ENCODE measurements at places on chromosomes 16 and 17.
A peak's percentile ranks its signal among the peaks of the same experiment; 100 is the strongest.

- DNase-seq, result no peak
Measured at GRCh38 chr17:32933881-32934280, 5.9 kb downstream of the TMEM98 start.

- no peak for DNase-seq
Measured at GRCh38 chr17:80475910-80476876, at the start of gene NPTX1. Gene NPTX1, minus strand, starts transcription at chr17:80476607. Its CDS starts 161 bp downstream, at chr17:80476446.

- DNase-seq, result no peak
Measured at GRCh38 chr16:11835309-11835708, 16.0 kb downstream of the RSL1D1 start.

DNA sequence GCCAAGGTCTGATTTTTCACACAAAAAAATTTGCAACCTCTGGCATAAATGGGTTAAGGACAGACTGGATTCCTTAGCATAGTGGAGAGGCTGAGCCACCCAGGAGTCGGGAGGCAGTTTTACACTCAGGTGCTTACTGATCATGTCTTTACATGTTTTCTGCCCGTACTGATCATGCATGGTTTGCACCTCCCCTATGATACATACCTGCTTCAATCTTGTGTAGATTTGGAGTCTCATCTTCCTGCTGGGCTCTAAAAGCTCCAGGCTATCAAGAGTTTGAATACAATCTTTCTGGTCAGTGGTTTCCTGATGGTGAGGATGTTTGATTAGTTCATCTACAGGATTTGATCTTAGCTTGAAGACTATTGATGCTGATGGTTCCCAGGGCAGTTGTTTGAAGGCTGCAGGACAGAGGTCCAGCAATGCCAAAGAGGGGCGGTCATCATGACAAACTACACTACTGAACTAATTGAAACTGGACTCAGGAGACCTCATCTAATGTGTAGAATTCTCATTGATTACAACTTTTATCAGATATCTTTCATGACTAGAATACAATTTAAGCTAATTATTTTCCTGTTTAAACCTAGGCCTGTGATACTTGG lies 6.9 kb downstream of the C1QBP start:
- no peak for DNase-seq

- DNase-seq, result no peak
Measured at GRCh38 chr17:20008242-20009051, 712 bp upstream of the SPECC1 start.

DNA sequence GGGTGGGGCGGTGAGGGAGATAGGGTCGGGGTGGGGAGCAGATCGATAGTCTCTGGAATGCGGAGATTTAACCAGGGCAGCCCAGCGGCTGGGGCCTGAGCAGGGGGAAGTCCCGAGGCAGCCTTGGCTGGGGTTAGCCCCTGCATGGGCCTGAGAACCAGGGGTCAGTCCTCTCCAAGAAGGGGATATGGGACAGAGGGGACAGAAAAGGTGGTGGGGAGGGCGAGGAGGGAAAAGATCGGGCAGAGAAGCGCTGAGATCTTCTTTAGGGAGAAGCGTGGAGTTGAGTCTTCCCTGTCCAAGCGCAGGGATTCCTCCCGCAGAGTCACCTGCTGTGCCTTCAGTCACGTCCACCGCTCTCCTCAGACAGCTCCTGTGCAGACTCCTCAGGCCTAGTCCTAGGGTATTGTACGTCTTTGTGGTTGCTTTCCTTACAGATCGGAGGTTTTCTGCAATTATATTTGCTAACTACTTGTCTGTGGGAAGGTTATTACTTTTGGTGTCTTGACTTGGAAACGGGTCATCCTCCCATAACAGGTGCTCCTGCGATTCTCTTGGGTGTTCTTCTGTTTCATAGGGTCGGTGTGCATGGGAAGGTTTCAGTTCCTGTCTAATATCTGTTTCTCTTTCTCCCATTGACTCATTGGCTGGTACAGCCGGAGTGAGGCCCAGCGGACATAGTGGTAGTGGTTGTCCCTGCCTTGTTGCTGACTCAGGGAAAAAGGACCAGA lies 952 bp downstream of the CD300A start:
- peak; percentile 22 for DNase-seq

DNA sequence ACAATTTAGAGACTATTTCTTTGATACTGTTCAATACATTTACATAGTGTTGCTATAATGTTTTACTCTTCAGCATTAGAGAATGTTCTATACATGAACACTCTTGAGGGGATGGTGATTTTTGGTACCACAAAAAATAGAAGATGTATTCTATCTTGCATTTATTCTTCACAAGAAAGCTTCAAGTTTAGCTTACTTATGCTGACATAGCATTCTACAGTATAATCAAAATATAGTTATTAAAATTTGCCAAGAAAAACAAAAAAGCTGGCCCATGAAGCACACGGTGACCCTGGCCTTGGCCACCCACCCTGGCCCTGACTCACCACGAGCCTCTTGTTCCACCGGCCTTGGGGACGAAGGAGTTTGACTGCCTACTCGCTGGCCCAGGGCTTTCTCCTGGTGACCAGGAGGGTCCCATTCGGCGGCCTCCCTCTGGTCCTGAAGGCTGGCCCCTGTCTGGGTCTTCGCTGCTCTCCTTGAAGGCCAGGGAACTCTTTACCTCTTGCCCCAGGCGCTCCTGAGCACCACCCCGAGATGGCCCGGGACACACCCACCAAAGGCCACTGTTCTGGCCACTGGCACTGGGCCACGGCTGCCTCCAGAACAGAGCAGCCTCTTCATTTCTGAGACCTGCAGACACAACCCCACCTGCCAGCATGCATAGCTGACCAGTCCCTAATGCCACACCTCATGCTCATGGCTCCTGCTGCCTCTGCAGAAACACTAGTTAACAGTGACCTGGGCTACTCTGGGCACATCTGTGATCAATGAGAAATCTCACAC lies 22.5 kb upstream of the ICAM2 start:
- no peak for DNase-seq

GRCh38 chr17:76438906-76439305 lies 14.0 kb downstream of the UBE2O start:
- DNase-seq, result no peak

DNA sequence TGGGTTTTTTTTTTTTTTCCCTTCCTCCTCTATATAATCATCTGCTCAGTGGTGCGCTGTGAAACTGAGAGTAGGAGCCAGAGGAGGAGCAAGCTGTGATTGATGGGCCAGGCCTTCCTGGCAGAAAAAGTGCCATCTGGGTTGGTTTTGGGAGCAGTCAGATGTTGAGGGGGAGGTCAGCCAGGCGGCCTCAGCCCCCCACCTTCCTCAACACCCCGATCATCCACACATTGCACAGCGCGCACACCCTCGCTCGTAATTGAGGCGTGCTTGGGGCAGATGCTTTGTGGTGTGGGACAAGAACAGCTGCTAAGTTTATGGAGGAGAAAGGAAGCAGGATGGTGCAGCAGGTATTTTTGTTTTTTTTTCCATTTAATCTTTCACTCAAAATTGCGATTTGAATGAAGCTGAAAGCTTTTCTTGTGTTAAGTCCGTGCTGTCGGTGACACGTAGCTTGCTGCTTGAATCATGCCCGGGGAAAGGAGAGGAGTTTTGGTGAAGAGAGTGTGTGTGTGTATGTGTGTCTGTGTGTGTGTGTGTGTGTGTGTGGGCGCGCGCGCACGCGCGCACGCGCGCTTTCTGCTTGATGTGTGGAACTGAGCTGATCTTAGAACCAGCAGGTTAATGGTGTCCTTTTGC lies 177.4 kb downstream of the RBFOX1 start:
- DNase-seq, result no peak

GRCh38 chr17:16086957-16087356 lies 87.3 kb downstream of the TTC19 start:
- no peak for DNase-seq

GRCh38 chr16:57807968-57808528 lies 5.8 kb upstream of the KIFC3 start:
- DNase-seq, result peak; percentile 67

DNA sequence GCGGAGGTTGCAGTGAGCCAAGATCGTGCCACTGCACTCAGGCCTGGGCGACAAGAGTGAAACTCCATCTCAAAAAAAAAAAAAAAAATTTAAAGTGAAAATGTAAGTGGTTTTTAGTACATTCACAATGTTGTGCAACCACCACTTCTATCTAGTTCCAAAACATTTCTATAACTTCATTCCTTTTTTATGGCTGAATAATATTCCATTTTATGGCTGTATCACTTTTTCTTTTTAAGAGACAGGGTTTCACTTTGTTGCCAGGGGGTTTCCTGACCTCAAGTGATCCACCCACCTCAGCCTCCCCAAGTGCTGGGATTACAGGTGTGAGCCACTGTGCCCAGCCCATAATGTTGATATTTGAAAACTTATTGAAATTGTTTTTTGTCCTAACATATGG lies 11.7 kb upstream of the CMTM3 start:
- no peak for DNase-seq

- DNase-seq, result no peak
Measured at GRCh38 chr17:70215656-70216055, 46.3 kb downstream of the KCNJ2 start.

DNA sequence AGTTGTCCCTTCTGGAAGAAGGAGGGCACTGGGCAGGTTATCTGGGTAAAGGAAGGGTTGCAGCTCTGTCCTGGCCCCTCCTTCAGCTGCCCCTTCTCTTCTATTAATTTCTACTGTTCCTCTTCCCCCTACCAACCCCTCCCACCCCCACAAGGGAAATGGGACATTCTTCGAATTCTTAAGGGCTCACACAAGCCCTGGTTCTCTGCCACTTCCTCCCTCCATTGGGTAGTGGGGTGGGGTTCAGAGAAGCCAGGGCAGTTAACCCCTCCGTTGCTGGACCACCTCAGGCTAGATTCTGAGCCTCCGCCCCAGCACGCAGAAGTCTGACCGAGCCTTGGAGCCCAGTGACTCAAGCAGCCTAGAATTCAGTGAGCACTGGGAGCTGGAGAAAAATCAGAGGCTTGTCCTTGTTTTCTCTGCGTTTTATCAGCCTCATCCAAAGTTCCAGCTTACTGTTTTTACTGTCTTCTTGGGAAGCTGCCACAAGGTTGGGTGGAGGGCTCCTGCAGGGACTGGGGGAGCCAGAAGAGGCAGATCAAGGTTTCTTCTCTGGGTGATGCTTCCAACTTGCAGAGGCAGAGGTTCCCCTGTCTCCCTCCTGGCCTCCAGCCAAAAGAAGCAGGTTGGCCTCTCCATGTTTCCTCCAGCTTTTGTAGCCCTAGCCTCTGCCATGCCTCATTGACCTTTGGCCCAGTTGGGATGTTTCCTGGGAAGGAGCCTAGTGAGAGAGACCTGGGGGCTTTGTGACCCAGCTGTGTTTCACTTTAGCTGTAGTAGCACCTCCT lies 10.2 kb downstream of the LASP1 start:
- DNase-seq, result no peak

GRCh38 chr17:16463358-16464302 lies 28.4 kb downstream of the LRRC75A start:
- DNase-seq, result no peak

DNA sequence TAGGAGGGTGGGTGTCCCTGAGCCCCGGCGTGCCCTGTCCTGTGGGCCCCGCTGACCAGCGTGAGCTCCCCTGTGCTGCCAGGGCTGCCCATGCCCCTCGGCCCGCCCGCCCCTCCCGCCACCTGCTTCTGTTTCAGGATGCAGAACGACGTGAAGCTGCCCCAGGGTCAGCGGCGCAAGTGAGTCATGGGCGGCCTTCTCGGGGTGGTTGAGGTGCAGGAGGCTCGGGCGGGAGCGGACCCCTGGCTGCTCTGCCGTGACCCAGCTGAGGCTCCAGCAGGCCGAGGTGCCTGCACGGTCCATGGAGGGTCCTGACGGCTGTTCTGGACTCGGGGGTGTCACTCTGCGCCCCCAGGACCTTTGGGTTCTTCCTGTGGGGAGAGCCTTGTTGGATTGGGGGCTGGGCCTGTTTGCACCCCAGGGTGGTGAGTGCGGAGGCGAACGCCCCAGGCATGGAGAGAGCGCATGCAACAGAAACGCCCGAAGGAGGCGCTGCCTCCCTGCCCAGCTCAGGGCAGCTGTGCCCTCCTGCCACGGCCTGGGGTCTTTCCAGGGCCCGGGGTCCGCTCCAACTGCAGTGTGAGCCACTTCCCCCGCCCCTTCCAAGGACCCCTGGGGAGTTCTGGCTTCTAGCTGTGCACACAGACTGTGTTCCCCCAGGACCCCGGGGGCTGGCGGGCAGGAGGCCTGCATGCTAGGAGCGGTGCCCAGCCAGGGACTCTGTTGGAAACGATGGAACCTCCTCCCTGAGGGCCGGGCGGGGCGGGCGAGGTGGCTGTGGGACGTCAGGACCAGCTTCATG lies 4.0 kb downstream of the SLC25A10 start:
- DNase-seq, result no peak

- DNase-seq, result no peak
Measured at GRCh38 chr17:72370819-72371218, 250.0 kb downstream of the SOX9 start.

DNA sequence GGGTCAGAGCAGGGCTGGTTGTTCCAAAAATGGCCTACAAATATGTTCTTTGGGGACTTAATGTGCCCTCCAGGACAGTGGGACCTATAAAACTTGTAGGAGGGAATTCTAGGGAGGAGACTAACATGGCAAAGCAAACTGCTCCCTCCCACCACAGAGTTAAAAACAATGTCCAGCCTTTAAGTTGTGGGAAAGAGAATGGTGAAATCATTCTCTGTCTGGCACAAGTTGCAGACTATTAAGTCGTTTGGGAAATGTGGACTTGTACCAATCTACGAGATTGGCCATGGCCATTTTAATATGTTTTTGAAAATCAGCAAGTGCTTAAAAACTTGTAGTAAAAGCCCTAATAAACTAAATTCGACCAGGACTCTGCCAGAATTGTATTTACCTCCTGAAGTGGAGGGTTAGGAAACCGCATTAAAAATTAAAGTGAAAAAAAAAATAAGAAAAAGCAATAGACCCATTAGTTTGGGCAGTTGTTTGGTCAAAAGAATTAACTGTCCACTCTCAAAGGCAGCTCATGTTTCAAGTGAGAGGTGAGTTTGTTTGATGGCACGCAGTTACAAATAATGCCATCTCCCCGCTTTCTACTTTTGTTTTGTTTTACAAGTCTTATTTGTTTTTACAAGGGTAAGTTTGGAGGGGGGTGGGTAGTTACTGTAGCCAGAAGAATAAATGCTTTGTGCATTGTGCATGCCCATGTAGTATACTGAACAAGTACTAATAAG lies 32.4 kb downstream of the ANKFN1 start:
- no peak for DNase-seq

- DNase-seq, result no peak
Measured at GRCh38 chr17:9408868-9409829, 166.5 kb downstream of the STX8 start.

GRCh38 chr16:78939597-78939996 lies 660.9 kb downstream of the MAF start:
- DNase-seq, result no peak

DNA sequence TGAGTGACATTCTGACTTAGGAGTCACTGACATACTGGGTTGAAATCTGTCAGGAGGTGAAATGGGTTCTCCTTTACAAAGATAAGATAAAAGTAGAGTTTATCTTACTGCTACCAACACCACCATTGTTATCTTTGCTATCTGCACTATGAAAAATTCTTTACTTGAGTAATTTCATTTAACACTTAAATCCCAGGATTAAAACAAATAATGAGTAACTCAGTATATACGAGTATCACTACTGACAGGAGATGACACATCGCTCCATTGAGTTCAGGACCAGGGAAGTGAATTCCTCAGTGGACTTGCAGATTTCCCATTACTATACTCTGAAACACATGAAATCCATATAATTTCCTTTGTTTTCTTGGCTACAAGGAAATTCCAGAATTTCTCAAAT lies 242.1 kb upstream of the NLRP1 start:
- DNase-seq, result no peak

GRCh38 chr16:58582971-58583765 lies 46.5 kb downstream of the CNOT1 start:
- no peak for DNase-seq
